Daoy (cell line): ENCODE measurements at places on chromosomes 12 and 14.

DNA sequence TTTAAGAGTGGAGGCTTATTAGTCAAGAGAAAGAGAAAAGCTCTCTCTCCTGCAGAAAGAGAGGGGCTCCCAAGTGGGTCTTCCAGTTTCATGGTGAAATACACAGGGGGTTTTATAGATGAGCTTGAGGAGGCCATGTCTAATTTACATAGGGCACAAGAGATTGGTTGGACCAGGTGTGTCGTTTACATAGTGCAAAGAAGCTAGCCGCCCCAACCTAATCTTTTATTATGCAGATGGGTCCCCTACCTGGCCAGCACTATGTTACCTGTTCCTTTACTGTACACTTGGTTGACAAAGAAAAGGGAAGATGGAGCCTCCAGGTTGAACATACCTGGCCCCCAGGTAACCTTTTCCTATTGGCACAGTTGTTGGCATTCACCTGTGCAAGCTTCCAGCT, 195.0 kb downstream of the PIK3C2G start:
- DNase-seq: no peak

DNA sequence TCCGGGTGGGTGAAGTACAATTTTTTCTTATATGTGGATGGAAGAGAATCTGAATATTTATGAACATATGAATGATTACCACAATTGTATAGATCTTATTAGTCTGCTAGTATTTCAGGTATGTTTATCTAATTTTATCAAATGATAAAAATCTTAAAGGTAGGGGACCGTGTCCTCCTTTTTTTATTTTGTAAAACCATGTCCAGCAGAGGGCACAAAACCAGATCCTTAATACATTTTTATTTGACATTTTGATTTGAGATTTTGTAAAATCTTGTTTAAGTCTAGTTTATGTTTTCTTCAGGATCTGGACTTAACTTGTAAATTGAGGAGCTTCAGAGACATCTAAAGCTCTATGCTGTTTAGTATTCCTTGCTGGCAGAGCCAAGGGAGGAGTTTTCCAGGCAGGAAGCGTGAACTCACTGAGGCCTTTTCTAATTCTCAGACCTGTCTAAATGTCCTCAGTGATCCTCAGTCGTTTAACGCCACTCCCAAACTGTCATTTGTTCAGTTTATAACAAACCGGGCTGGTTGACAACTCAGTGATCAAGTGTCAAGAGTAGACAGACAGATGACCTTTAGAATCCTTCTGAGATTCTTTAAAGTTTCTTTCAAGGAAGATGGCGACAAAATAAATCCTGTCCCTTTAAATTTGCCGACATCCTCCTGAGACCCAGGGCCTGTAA, 263.9 kb downstream of the KTN1 start:
- DNase-seq: no peak

GRCh38 chr12:6792522-6793201, 3.3 kb downstream of the CD4 start:
- no peak for DNase-seq

DNA sequence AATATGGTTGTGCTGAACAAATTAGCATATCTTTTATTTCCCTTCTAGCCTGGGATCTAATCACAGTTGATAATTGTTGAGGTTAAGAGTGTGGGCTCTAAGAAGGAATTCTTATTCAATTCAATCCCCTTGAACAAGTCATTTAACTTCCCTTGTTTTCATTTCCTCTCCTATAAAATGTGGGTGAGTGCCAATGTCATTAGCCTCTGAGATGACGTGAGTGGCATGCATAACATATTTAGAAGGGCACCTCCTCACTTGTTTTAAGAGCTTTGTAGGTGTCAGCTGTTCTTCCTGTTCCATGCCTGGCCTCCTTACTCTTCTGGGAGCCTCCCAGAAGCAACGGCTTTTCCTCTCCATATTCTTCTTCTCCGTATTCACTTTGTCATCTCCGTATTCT, 155.4 kb upstream of the NEDD1 start:
- DNase-seq: peak; percentile 20

DNA sequence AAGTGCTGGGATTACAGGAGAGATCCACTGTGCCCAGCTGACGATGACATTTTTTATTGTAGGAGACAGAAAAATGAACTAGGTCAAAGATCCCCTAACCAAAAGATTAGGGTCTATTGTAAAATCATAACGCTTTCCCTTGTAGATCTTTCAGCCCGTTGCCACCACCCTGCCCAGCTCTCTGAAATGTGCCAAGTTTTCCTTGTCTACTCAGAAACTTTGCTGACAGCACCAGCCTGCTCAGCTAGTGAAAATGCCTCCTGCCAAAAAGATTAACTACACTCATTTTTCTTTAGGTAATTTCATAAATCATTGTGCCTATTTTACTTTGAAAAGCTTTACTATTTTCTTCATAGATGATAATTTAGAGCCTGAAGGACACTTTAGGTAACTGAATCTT, 28.2 kb upstream of the RASSF3 start:
- DNase-seq: no peak

DNA sequence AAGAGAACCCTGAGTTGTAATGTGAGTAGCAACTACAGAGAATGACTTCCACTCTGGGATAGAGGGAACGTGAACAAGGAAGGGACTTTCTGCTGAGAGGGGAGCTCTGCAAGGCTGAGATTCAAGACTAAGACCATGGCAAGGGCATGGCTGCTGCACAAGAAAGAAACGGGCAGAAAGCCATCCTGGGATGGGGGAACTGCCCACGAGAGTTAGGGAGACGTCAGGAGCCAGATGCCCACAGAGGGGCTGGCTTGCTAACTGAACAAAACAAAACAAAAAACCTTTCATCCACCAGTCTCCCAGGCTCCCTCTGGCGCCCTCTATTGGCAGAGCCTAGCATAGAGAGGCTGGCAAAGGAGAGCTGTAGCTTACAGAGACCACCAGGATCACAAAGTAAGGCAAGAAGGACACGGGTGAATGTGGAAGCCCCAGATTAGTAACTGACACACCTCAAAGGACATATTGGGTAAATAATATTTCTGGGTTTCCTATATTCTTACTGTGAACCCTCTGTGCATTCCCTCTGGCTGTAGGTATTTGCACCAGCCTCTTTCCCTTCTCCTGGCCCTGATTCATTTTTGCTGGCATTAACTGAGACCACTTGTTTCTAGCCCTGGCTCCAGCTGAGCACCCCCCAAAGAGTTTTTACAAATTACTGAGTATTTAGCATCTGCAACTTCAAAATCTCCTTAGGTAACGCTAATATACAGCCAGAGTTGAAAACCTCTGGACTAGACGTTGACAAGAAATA, 338.3 kb downstream of the EMP1 start:
- peak; percentile 63 for DNase-seq

DNA sequence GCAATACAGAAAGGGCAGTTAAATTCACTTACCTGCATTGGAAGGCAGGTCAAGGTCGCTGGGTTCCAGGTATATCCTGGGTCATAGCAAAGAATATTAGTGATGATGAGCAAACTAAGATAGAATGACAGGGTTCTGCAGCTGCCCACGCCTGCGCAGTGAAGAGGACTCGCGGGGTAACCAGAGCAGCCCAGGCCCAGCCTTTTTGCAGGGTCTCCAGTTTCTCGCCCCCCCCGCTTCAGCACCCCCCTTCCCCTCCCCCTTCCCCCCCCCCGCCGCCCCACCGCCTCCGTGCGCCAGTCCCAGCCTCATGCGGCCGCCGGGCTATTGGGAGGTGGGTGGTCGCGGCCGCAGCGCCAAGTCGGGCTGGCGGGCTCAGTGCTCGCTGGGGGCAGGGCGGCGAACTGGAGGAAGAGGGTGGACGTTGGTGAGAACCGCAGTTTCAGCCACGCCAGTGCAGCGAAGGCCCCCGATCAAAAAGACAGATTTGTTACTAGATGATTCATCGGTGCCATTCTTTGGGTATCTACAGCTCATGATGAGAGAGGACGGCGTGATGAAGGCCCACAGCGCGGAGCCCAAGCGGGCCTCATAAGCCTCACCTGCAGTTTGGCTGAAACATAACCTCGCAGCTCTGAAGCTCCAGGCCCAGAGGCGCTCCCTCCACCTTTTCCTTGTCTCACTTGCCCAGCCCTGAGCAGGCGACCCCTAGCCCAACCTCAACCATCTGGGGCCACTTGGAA, 20.2 kb downstream of the SLC2A3 start:
- peak; percentile 13 for DNase-seq

DNA sequence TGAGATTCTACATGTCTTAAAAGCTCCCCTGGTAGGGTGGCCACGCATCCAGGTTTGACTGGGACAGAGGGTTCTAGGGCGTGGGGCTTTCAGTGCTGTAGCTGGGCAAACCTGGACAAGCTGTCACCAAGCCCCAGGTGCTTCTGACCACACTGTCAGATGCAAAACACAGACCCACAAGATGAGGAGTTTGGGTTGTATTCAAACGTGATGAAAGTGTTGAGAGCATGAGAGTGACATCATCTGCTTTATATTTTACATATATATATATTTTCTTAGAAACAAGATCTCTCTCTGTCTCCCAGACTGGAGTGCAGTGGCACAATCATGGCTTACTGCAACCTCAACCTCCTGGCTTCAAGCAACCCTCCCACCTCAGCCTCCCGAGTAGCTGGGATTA, 210.1 kb downstream of the DPF3 start:
- DNase-seq: no peak

GRCh38 chr14:53942970-53943750, 13.5 kb downstream of the BMP4 start:
- no peak for DNase-seq

DNA sequence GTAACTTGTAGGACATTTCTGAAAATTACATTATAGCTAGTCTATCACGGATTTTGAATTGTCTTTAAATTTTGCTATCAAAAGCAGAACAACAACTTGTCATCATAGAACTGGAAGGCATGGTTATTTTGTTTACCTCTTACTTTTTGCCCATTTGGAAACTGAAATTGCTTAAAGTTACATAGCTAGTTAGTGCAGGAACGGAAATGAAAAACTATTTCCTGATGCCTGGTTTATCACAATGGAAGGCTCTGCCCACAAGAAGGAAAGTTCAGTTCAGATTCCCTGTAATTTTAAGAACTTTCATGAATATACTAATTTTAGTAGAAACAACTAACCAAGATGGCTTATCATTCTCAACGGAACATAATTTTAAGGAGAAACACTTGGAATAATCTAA, 427.7 kb downstream of the RAD51B start:
- DNase-seq: no peak

- DNase-seq: no peak
Observed at GRCh38 chr14:103201801-103202200, 78.5 kb downstream of the TNFAIP2 start.

DNA sequence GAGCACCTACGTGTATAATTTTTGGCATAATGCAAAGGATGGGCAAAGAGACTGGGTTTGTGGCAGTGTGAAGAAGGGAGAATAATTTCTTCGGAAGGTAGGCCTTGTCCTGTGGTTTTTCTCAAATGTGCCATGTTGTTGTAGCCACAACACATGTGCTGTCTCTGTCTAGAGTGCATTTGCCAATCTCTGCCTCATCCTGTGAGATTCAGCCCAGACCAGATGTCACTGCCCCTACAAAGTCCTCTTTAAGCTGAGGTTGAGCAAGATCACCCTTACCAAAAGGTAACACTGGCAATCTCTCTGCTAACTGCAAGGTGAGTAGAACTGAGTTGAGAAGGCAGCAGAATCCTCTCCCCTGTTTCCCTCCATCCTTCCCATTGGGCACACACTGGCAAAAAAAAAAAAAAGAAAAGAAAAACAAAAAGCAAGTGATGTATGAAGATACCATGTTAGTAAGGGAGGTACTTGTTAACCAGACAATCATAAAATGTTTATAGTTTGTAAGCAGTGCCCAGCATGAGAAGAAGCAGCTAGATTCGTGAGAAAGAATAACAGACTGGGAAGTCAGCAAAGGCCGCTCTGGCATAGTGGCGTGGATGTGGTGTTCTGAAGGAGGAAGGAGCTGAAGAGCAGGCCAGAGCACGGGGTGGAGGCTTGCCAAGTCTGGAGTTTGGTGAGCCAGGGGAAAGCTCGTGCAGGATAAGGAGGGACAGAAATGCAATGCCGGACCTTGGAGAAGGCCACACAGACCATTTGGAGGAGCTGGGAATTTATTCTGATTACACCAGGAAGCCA, 18.9 kb downstream of the DYRK2 start:
- no peak for DNase-seq

GRCh38 chr12:95544756-95545155, 6.5 kb downstream of the USP44 start:
- DNase-seq: no peak

DNA sequence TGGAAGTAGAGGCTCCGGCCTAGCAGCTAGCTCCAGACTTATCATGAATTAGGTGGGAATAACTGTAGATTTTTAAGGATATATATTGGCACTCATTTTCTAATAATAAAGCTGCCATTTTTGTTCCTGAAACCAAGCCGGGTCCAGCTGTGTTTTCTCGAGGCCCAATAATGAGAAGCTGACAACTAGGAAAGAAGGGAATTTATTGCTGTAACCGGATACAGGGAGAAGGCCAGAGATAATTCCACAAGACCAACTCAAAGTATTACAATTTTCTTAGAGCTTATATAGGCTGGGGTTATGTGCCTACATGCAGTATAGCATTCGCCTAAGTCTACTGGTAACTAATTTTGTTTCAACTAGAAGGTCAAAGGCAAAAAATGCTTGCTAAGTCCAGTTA, 122.3 kb upstream of the FBXO33 start:
- no peak for DNase-seq

DNA sequence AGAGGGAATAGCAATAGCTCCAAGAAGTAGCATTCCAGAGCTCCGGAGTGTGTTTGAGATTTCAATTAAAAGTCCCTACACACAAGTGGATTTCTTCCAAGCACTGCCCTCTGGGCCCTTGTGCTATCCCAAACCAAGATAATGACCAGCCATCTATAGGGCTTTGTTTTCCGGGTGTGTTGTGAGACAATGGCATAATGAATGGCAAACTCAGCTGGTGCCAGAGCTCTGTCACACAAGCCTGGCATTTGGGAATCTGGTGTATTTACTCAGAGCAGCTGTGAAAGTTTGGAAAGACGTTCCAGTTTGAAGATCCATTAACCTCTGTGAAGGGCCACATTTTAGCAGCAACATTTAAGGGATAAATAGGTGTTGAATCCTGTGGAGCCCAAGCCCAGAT, 61.2 kb upstream of the TMTC2 start:
- no peak for DNase-seq

- DNase-seq: no peak
Observed at GRCh38 chr12:47449797-47450196, 256.0 kb downstream of the RPAP3 start.

GRCh38 chr14:50434528-50434927, 37.8 kb upstream of the CDKL1 start:
- DNase-seq: no peak

GRCh38 chr14:39005044-39005880, 97.8 kb downstream of the SEC23A start:
- no peak for DNase-seq

GRCh38 chr14:59189091-59189785, 771 bp downstream of the DAAM1 start:
- DNase-seq: peak; percentile 39

- DNase-seq: no peak
Observed at GRCh38 chr12:47067771-47068431, 11.5 kb upstream of the PCED1B start.

- DNase-seq: peak; percentile 10
Observed at GRCh38 chr14:57461777-57462320, 31.8 kb downstream of the CCDC198 start.
